Pancreas (tissue), 10 donors: ENCODE measurements at places on chromosomes 3 and 15.

GRCh38 chr15:101264911-101265641, 12.2 kb downstream of the SELENOS start:
- no peak for DNase-seq

DNA sequence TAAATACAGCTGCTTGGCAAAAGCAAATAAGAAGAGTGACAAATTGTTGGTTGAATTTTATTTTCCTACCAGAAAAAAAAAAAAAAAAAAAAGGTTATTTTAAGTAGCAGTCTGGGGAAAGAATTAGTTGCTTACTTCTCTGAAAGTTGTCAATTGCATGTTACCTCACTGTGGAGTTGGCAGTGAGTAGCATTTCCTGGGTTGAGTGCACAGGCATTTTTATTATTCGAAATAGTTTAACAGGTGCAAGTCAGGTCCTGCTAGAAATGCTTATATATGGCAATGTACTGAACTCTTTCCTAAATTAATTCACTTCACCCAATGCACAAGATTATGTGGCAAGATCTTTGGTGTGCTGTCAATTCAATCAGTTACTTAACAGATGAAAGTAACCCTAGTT, 680.6 kb downstream of the EPHA3 start:
- DNase-seq: no peak

DNA sequence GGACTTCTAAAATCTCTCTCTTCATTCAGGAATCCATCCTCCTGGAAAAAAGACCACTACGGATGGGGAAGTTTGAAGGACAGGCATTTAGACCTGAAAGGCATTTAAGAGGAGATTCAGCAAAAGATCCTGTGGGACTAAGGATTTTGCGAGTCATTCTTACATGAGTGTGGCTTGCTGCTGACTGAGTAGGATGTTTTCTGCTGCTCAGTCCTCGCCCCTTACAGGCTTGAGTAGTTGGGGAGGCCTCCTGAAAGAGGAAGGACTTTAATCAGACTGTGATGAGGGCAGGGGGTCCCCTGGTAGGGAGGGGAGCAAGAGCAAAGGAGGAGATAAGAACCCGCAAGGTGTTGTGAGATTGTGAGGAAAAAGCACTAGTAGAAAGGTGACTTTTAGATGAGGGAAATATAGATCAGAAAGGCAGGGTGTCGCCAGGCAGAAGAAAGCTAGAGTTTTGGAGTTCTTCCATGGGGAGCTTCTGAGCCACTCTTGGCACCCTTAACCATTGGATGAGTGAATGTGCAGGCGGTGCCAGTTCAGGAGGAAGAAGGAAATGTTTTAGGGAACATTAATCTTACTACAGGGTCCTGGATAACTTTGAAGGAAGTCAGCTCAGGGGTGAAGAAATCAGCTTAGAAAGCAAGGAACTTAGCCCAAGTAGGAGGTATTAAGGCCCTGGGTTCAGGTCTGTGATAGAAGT, 171.1 kb downstream of the RORA start:
- DNase-seq: no peak

DNA sequence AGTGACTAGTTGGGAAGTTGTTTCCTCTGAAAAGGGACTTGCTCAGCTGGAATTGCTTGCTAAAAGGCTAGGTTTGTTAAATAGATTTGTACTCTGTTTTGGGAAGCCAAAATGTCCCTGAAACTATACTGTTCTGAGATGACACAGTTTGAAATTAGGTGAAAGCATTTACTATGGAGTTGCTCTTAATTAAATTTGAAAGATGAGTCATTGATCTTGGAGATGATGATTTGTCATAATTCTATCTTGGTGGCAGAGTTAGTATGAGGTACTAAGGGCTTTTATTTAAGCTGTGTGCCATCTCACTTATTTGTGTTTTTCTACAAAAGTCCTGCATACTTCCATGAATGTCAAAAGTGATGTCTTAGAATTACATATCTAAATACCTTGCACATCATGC, 320.9 kb downstream of the PTPRG start:
- no peak for DNase-seq

DNA sequence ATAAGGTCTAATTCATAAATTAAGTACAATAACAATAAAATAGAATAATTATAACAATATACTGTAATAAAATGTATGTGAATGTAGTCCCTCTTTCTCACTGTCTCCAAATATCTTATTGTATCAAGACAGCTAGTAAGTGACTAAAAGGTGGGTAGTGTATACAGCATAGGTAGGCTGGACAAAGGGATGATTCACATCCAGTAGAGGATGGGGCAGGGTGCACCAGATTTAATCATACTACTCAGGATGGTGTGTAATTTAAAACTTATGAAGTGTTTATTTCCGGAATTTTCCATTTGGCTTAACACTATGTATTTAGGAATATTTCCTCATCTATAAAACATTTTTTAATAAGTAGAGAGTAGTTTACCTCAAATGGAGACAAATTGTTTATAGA, 876.1 kb upstream of the CADM2 start:
- DNase-seq: no peak

DNA sequence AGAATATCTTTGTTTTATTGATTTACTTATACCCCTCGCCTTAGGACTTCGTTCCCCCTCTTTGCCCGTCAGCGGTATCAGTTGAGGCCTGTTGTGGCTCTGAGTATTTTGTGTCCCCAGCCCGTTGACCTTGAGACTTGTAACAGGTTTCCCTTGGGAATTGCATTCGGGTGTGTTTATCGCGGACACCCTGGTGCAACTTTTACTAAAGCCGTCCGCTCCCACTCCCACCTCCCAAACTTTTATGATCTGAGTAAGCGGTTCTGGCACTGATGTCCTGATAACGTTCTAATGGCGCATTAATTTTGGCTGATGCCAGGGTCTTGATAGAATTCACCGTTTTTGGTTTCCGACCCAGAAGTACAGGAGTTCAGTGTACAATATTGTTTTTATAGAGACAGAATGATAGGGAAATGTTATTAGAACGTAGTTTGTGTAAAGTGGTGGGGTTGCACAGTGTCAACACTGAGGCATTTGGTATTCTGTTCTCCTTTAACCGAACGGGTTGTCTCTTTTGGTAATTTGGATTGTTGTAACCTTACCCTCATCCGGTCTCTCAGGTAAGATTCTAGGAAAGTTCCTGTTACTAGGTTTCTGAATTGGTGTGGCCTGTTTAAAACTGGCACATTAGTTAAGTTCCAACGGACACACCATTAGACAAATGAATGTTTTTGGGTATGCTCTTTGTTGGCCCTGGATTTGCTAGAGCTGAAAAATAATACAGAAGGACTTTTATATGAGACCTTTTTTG, 47.8 kb downstream of the OIP5 start:
- DNase-seq: peak; percentile 50
